ENCODE measurements at places on chromosomes 1 and 21.

- DNase-seq, result no peak
These were observed 63.2 kb downstream of the SYDE2 start for GRCh38 chr1:85137660-85138059.

GRCh38 chr1:218514689-218515088, 169.6 kb downstream of the TGFB2 start:
- no peak for DNase-seq

DNA sequence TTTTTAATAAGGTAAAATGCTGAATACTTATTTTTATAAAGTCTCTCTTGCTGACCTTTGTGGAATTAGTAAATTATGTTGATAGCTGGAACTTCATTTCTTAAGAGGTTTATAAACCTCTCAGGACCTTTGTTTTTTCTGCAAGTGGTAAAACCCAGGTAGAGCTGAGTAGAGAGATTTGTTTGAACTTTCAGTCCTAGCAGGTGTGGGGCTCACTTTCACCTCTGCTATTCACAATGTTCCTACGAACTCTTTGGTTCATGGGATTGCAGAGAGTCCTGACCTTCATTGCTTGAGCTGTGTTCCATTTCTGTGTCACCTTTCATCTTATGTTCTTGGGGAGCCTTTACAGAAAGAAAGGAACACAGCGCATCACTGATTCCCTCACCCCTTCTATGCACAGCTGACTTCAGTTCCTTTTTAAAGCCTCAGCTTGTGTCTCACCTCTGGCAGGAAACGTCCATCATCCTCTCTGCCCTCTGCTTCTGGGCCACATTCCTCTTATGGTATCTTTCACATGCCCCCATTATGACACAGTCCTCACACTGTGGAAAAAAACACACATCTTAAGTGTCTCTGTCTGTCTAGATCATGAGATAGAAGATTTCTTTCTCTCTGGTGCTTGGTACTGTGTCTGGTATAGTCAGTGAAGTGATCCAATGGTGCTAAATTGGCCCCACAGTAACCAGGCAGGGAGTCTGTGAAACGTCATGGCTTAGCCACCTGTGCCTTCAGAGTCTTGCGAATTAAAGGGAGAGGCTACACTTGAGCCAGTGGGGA, 262.5 kb upstream of the B3GALT2 start:
- no peak for DNase-seq

DNA sequence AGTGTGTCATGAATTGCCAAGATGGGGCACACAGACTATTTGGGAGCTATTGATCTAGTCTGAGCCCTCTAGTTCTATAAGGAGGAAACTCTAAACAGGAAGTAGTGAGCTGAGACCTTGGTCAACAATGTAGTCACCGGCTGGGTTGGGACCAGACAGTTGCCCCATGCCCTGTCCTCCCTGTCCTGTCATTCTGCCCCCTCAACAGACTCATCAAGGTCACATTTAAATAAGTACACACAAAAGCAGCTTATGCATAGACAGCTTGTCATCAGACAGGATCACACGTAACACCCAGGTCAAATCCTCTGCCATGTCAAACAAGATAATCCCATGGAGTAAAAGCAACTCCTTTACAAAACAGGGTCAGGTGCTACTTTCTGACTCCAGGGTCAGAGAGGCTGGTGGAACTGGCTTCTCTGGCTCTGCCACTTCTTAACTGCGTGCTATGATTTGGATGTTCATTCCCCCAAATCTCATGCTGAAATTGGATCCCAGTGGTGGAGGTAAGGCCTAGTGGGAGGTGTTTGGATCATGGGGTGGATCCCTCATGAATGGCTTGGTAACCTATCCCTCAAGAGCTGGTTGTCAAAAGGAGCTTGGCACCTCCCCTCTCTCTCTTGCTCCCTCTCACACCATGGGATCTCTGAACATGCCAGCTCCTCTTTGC, 128.9 kb downstream of the HIVEP3 start:
- DNase-seq, result no peak

DNA sequence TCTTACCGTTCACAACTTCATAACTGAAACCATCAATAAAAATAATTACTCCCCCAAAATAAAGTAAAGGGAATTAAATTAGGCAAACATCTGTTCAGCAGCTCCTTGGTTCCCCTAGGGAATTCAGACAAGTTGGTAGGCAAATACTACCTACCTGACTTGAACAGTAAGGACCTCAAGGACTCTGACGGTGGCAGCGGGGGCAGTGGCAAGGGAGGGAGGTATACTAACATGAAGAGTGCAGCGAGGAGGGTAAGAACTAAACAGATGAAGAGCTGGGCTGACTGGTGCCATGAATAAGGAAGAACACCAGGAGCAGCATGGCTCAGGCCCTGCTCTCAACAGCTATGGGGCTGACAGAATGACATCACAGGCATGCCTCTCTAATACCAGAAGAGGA, 33.1 kb downstream of the MTOR start:
- no peak for DNase-seq

- peak; percentile 56 for DNase-seq
These were observed 69.8 kb upstream of the DIRAS3 start for GRCh38 chr1:68120136-68120791.

- no peak for DNase-seq
These were observed 302.7 kb downstream of the GRIK1 start for GRCh38 chr21:29637134-29637533.
